Thyroid gland (tissue), 4 donors: ENCODE measurements at places on chromosomes 4 and X. TPM values are rescaled to one million over a fixed set of nuclear protein-coding genes. Genes with fewer than 3 reads are reported as not detected.

GRCh38 chr4:44661940-44662622 is 10.7 kb upstream of the YIPF7 start:
- DNase-seq = no peak

DNA sequence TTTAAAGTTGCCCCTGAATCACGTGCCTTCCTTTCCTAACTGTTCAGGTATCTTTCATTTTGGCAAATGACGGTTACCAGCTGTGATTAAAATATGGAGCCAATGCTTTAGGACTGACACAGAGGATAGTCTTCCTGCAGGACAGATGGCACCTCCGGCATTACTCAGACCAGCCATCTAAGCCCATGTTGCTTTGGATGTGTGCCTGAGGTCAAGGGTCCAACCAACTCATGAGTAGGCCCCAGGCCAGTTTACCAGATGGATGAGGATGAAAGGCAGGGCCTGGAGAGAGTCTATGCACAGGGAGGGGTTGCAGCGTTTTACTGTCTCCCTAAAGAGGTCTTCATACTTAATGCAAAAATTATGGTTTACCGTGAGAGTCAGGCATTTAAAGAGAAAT is 174.0 kb upstream of the GATB start:
- DNase-seq = no peak

DNA sequence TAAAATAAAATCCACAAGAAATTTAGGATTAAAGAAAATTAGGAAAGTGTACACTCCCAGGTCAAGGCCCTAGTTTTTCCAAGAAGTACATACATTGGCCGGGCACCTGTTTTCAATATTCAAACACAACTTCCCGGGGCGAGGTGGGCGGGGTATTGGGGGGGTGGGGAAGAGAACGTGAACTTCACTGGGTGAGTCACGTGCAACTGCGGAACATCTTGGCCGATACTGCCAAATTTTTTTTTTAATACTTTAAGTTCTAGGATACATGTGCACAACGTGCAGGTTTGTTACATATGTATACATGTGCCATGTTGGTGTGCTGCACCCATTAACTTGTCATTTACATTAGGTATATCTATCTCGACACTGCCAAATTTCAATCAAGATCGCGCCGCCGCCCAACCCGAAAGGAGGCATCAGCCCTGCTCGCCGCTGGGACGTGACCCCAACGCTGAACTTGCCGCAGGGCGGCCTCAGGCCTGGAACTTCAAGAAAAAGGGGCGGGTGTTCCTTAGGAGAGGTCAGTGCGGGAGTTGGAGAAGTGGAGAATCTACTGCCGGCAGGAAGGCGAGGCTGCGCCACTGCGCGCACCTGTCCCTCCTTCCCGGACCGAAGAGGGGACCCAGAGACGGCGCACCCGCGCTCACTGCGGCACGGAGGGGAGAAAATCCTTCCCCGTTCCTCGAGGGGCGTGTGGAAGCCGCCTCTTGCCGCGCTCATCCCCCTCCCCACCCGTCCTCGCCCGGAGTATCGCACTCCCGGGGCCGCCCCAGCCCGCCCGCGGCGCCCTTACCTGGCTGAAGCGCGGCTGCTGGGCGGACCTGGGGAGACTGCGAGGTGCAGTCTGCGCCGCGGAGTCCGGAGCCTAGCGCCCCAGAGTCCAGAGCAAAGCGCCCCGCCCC is at the start of gene TEC:
TEC (minus strand) TSS at position 883 of the 905 bp plus-strand sequence. CDS start 41,224 bp downstream, outside the sequence.
- peak; percentile 69 for DNase-seq

DNA sequence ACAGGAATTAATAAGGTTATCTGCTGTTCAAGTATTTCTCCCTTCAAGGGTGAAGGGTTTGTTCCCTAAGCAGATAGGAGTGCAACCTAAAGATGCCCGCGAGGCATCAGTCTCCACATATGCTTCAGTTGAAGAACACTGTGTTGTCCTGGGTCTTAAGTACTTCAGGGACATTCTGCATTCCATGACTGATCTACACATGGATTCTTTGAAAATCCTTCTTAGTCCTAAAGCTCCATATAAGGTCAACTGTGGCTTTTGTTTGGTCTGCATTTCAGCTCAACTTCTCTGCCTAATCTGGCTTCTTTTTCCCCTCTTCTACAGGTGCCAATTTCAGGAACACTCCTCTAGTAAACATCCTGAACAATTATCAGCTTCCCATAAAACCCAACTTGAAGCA is 21.8 kb upstream of the CTSO start:
- no peak for DNase-seq

GRCh38 chrX:50002067-50002714 is 79.8 kb downstream of the CLCN5 start:
- DNase-seq = no peak

DNA sequence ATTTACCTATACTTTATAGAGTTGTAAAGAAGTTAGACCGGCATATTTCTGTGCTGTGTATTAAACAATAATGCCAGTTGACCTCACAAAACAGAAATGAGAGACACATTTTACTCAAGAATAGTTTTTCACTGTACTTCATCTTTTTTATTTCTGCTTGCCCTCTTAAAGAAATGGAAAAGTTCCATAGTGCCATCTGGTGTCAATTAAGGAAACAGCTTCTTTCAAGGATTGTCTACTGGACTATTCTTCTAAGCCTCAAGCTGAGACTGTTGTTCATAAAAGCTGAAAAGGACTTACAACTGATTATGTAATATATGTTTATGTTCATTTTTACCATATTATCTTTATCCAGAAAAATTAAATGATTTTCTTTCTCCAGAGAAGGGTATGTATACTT is 1523.7 kb downstream of the ARAP2 start:
- DNase-seq = no peak

DNA sequence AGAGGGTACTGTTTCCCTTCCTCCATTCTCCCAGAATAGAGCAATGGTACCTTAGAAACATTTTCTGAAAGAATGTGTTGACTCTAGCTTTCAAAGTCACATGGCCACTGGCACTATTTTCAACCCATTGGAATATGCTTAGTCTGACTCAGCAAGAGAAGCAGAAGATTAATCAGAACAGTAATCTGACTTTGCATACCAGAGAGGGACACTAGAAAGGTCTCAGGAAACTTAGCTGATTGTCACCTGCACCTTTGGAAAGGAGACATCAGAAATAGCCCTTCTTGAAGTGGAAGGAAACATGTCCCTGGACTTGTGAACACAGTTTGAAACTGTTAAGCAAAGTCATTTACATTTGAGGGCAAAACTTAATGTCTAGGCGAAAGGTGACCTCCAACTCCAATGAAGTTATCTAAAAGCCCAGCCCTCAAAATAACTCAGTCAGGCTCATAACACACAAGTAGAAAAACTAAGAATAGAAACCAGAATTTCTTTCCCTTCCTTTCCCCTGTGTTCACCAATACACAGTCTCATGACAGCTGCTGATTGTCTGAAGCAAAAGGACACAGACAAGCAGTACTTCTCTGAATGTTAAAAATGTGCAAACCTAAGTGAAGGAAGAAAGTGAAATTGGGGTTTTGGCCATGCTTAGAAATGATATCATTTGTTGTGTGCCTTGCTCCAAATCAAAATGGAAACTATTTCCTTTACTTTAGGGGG is 270.8 kb downstream of the GRIA3 start:
- DNase-seq = no peak

FAT4 gene
- 33.5 TPM for total RNA-seq

RAB39B gene
- total RNA-seq = 3.5 TPM
